CD4-positive, alpha-beta memory T cell (primary cell): ENCODE measurements at places on chromosomes 2 and 18.

- no peak for DNase-seq
Observed at GRCh38 chr2:75166491-75166890, 32.8 kb downstream of the TACR1 start.

GRCh38 chr18:63551769-63552168, 9.6 kb downstream of the SERPINB12 start:
- no peak for DNase-seq

DNA sequence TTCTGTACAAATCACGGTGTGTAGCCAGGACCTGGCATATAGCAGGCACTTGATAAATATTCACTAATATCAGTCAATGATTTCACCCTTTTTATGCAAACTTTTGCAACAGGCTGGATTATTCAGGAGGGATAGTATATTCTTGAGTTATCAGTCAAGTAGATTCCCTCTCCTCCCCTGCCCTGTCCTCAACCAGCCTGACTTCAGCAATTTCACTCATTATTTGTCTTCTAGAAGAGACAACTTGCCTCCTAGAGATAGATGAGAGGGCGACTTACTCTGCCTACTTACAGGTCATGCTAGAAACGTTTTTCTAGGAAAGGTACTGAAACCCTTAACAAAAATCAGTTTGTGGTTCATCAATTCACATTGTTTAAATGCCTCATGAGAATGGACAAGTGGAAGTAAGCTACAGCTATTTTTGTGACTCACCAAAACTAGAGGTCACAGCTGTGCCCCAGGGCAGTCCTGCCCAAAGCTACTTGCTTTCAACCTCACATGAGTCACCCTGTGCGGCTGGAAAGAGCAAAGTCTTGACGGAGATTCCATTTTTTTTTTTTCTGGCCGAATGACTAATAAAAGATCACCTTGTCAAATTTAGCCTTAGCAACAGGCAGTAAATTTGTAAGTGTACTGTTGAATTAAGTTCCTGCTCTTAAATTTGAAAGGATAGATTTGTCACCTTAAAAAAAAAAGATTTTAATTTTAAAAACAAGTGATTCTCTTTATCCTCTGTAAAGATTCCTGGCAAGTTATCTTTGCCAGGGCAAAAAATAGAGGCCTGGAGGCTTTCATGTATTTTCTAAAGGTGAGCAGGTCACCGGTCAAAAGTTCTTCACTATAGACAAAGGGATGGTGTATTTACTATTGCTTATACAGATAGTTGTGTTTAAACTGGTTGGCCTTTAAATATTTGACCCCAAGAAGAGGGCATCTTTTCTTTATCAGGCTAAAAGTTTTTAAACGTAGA, 109.0 kb upstream of the SLC35G4 start:
- no peak for DNase-seq

- DNase-seq = no peak
Observed at GRCh38 chr2:150526827-150527226, 39.4 kb upstream of the RND3 start.

DNA sequence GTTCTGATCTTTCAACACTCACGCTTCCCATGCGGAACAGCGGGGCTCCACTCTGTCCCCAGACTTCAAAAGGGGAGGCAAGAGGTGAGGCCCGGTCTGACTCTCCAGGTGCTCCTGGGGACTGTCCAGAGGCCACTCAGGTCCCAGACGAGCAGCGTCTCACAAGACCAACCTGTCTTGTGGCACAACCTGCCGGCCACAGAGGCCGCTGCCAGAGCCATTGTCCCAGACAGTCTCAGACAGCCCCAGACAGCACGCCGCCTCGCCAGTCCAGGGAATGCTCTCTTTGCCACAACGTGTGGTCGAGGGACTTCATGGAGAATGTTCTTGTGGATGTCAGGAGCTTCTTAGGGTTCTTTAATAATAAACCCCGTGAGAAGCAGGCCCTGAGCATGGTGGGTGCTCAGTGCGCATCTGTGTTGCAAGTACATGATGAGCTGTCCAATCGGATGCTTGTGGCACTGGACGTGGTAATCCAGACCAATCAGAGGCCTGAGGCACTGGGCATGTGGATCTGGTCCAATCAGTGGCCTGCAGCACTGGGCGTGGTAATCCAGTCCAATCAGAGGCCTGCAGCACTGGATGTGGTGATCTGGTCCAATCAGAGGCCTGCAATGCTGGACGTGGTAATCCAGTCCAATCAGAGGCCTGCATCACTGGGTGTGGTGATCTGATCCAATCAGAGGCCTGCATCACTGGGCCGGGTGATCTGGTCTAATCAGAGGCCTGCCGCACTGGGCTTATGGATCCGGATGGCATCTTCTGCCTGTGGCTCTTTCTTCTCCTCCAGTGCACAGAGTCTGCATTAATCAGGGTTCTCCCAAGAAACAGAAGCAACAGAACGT, 76.4 kb downstream of the TMEM18 start:
- DNase-seq = no peak

- no peak for DNase-seq
Observed at GRCh38 chr2:30492619-30493018, 45.6 kb downstream of the LCLAT1 start.
